ENCODE measurements at places on chromosomes 6 and 20.

DNA sequence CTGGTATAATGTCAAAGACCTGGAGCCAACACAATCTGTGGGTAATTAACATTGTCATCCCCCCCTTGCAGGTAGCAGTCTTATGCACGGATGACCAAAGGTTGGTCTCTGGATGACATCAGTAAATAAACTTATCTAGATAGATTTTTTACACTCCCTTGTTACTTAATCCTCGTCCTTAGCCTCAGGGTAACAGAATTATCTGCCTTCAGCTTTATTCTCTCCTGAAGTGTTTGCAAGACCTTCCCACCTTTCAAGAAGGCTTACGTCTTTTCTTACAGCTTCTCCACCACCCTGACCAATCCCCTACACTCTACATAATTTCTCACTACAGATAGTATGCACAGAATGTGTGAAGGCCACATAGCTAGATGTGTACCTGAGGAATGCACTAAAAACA is 434.8 kb upstream of the HTR1E start:
- DNase-seq = no peak

GRCh38 chr6:25541228-25541627 is 110.8 kb upstream of the SCGN start:
- no peak for DNase-seq

DNA sequence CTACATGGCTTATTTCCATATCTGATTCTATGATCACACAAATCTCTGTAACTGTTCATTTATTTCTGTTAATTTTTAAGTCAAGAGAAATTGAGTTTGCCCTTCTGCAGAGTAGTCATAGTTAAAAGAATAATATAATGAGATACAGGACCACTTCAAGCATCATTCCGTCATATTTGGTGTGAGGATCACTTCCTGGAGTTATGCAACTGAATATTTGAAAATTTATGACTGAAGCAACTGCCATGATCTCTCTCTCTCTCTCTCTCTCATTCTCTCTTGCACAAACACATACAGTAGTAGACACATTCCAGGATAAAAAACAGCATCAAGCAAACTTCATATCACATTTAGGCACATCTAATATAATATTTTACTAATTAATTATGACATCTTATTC is 116.4 kb downstream of the COL9A1 start:
- DNase-seq = no peak

- DNase-seq = no peak
Observed at GRCh38 chr6:140321891-140322290, 947.4 kb upstream of the CITED2 start.

DNA sequence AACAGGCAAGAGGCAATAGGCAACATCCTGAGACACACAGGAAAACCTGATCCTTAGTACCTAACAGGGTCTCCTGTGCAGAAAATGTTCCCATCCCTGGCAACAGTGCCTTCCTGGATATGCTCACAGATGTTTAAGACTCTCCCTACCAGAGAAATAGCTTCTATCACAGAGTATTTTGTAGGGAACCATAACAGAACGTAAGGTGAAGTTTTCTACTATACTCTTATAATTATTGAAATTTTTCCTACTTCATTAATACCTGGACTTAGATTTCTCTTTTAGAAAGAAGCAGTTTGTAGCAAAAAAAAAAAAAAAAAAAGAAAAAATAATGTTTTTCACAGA is 33.5 kb upstream of the LGSN start:
- no peak for DNase-seq

All from dorsolateral prefrontal cortex (tissue), 122 donors.